ENCODE measurements at places on chromosomes 4 and X.

- no peak for DNase-seq
Observed at GRCh38 chrX:96834137-96834536, 49.6 kb upstream of the RPA4 start.

DNA sequence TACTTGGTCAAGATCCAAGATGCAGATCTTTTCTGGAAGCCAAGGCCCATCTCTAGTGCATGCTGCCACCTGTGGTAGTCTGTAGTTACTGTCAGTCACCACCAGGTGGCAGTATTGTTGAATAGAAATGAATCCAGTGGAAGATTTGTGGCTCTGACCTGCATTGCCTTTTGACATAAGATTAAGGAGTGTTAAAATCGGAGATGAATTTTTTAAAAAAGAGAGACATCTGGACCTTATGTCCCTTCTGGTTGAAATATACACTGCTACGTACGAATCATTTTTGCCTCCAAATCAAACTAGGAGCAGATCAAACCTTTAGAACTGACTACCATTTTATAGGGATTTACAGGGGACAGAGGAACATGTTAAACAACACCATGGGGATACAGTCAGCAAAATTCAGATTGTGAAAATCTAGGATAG, 46.9 kb upstream of the RHOH start:
- DNase-seq: no peak

DNA sequence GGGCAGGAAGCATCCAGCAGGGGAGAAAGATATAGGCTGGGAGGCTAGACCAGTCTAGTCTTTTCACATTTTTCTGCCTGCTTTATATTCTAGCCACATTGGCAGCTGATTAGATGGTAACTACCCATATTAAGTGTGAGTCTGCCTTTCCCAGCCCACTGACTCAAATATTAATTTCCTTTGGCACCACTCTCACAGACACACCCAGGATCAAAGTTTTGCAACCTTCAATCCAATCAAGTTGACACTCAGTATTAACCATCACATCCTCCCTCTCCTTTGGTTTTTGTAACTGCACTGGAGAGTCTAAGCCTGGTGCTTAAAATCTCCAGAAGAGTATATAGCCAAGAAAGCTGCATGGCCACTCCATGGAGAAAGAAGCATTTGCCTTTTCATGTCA, 560.4 kb downstream of the GRXCR1 start:
- no peak for DNase-seq

DNA sequence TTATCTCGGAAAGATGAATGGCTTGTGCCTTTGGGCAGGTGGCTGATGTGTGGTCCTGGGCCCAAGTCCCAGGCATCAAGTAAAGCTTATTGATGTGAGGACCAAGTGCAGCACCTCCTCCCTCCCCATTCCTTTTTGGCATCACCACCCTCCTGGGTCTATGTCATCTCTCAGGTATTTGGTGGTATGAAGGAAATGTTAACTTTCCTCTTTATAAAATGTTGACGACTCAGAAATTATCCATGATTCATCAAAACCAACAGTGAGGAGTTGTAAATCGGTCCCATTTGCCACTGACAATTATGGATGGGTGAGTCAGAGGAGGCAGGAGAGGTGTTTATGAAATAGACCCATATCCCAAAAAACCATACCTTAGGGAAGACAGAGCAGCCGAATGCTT, 229.4 kb upstream of the GATB start:
- no peak for DNase-seq

- no peak for DNase-seq
Observed at GRCh38 chr4:71130827-71131603, 137.6 kb downstream of the DCK start.

- no peak for DNase-seq
Observed at GRCh38 chrX:88977835-88978234, 230.8 kb downstream of the CPXCR1 start.

- no peak for DNase-seq
Observed at GRCh38 chr4:26050671-26051070, 136.7 kb downstream of the SMIM20 start.

DNA sequence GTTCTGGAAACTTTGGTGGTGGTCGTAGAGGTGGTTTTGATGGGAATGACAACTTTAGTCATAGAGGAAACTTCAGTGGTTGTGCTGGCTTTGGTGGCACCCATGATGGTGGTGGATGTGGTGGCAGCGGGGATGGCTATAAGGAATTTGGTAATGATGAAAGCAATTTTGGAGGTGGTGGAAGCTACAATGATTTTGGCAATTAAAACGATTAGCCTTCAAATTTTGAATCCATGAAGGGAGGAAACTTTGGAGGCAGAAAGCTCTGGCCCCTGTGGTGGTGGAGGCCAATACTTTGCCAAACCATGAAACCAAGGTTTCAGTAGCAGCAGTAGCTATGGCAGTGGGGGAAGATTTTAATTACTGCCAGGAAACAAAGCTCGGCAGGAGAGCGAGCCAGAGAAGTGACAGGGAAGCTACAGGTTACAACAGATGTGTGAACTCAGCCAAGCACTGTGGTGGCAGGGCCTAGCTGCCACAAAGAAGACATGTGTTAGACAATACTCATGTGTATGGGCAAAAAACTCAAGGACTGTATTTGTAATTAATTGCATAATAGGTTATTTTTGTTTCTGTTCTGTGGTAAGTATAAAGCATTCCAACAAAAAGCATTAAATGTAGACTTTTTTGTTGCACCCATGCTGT, 23.2 kb upstream of the SOD3 start:
- no peak for DNase-seq

GRCh38 chrX:54357414-54358377, at the start of gene WNK3:
WNK3 (minus strand) TSS chrX:54358046.
- DNase-seq: peak; percentile 78

DNA sequence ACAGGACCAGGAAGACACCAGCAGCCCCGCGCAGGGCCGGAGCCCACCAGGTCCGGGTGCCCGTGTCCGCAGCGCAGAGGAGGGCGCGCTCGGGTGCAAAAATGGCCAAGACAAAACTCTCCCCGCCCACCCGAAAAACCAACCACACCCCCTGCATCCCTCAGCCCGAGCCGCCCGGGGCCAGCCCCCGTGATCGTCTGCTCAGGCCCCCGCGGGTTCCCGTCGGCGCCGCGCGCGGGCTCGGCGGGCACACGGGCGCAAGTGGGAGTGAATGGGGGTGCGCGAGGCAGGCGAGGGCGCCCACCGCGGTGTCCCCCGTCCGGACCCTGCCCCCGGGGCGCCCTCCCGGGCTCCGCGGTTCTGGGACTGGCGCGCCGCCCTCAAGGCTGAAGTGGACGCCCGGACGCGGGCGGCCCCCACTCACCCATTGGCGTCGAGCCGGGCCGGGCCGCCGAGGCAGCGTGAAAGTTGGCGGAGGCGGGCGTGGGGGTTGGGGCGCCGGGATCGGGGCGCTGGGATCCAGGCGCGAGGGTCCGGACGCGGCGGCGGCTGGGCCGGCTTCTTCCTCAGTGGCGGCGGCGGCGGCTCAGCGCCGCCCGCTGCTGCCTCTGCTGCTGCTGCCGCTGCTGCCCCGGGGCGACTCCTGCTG, 393 bp downstream of the SH3KBP1 start:
- peak; percentile 52 for DNase-seq

DNA sequence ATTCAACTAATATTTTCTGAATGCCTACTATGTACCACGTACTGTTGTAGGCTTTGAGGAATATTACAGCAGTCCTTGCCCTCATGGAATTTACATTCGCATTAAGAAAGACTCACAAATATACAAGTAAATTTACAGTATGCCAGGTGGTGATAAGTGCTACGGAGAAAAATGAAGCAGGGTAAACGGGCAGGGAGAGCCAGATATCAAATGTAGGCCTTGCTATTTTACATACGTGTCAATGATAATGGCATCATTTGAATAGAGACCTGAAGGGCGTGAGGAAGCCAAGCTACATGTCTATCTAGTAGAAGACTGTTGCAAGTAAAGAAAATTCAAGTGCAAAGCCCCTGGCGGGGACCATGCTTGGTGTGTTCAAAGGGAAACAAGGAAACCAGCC, 65.2 kb downstream of the AMMECR1 start:
- no peak for DNase-seq

GRCh38 chr4:91373546-91373945, 930.2 kb upstream of the GRID2 start:
- no peak for DNase-seq

DNA sequence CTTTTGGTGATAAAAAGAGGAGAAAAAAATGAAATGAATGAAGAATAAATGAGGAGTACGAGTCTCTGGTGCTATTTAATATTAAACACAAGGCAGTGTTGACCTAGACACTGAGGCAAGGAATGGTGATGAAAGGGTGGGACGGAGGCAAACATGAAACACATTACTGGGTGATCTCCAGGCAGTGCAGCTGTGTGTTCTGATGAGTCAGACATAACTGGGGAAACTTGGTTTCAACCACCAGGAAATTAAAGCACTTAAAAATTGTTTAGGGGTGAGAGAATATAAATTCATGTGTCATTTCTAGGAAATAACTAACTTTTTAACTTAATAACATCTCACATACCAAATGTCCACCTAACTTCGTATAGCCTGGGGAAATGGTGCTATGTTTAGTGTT, 19.7 kb upstream of the CXCL6 start:
- no peak for DNase-seq

GRCh38 chr4:78776079-78776728, at the start of gene BMP2K:
BMP2K (plus strand) TSS chr4:78776350; CDS start chr4:78776544, 194 bp downstream.
- DNase-seq: peak; percentile 79

GRCh38 chr4:102584091-102584490, 82.9 kb downstream of the NFKB1 start:
- DNase-seq: no peak

GRCh38 chr4:165462009-165462408, 83.2 kb downstream of the CPE start:
- DNase-seq: no peak

DNA sequence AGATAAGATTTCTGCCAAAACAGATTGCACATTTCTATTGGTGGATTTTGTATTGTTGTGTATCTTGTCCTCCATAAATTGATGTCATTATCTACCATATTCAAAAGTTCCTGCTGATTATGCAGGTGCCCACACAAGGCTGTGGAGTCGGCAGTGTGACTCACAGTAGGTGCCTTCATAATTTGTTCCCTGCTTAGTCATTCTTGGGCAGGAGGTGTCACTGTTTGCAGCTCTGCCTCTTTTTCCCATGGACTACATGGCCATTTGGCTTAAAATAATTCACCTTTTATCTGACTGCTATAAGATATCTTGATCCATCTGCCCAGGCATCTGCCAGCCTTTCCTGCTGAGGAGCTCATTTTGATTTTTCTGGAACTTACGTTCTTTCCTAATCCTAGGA, 33.6 kb upstream of the ENPEP start:
- no peak for DNase-seq

- no peak for DNase-seq
Observed at GRCh38 chr4:179596621-179597020, 2154.4 kb upstream of the AGA start.

DNA sequence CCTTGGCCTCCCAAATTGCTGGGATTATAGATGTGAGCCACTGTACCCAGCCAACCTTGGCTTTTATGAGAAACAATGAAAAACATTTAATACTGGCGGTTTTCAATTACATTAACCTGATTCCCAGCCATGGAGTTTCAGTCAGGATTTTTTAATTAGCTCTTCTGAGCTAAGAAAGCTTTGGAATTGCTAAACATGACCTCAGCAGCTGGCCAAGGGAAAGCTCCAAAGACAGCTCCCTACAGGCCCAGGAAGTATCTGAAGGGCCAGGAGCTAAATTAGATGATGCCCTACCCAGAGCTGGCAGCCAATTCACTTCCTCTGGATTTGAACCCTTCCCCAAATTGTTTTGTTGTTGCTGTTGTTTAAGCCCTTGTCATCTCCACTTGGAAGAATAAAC, 26.5 kb upstream of the FUNDC1 start:
- no peak for DNase-seq

- DNase-seq: no peak
Observed at GRCh38 chr4:123516576-123516975, 120.0 kb downstream of the SPRY1 start.

DNA sequence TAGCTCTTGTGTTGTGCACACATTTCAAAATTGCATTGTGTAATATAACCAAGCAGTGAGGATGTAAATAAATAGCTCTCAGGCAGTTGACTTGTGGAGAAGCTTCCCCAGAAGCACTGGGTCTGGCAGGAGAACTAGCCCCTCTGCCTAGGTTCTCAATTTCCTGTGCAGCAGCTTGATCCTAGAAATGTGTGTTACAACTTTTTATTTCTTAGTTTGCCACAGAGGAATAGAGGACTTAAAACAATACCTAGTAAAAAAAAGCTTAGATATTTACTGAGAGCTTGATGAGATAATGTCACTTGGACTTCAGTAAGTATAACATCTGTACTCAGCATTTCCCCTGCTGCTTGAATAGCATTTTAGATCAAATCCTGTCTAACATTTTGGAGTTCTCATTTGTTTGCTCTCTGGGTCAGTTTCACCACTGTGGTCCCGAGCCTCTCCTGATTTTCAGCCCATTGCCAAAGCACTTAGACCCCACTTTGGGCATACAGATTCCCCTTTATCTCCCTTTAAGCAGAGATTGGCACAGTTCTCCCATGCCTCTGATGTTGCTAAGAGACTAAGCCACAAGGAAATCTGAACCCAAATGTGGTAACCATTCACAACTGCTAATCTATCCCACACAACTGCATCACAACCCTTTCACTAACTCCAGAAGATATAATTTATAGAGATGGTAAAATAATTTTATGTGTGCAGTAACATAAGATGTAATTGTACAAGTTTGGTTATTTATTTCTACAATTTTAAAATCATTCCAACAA, 98.2 kb upstream of the NRK start:
- DNase-seq: no peak

DNA sequence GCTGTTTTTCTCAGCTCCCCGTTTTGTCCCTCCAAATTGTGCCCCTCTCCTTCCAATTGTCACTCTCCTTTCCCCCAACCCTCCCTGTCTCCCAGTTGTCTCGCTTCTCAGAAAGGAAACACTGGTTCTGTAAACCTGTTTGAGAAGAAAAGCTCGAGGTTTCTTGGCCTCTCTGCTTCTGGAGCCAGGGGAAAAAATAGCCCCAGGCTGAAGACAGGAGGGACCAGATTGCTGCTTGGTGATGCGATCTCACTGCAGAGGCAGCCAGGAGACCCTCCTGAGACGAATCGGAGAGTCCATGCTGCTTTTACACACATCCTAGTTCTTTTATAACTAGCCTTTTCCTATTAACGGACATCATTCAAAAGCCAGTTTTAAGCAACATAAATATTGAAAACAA, 21.2 kb downstream of the TRIML1 start:
- no peak for DNase-seq

DNA sequence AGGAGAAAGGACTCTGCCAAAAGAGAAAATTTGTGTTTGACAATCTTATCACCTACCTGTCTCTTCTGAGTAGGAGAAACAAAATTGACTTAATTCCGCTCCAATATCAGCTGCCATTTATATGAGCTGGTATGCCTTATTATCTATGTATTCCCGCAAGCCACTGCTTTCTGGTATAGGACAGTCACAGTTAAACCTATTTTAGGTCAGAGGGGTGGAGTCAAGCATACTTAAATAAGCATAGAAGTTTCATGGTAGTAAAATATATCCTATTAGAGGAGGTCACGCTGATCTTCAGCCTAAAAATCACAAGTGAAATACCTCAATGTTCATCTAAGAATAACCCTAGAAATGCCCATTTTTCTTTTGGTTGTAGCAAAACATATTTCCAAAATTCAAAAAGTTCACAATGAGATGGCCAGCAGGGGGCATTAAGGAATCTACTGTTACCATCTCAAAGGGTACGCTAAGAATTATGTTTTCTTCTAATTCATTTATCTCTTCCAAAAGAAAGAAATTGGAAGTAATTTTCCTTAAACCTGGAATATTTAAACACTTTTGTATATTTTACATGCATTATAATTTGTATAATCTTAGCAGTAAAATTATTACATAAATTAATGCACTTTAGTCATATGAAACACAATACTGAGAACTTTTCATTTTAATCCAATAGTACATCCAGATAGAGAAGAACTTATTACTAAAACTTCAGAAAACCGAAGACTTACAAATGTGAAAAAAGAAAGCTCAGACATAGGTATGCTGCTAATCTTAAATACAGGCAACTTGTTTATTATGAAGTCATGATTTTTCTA, 10.5 kb downstream of the PPAT start:
- DNase-seq: no peak

Measured in mesothelial cell of epicardium (in vitro differentiated cells).